Mucosa of gallbladder (tissue), 1 donor: ENCODE measurements at places on chromosomes 16 and 17. TPM values are rescaled to one million over a fixed set of nuclear protein-coding genes. Genes with fewer than 3 reads are reported as not detected.

Gene UNC45B
- total RNA-seq, result 0.12 TPM

Gene LRRC46
- 1.1 TPM for total RNA-seq

- peak; percentile 21 for DNase-seq
Measured at GRCh38 chr17:73595479-73595878, 48.8 kb downstream of the SDK2 start.

DNA sequence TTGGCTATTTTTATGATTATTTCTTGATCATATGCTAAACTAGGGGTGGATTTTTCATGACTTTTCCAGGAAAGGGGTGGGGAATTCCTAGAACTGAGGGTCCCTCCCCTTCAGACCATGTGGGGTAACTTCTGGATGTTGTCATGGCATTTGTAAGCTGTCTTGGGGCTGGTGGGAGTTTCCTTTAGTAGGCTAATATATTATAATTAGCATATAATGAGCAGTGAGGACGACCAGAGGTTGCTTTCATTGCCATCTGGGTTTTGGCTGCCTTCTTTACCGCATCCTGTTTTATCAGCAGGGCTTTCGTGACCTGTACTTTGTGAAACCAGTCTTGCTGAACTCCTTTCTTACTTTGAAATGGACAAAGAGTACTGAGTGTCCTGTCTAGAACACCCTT, 40.4 kb upstream of the ABCA5 start:
- DNase-seq, result no peak

- DNase-seq, result no peak
Measured at GRCh38 chr17:36127199-36127893, 23.7 kb downstream of the CCL4 start.
